ENCODE measurements at places on chromosomes 2 and 18.
A peak's percentile ranks its signal among the peaks of the same experiment; 100 is the strongest.

GRCh38 chr2:41950666-41950960, 97.2 kb upstream of the PKDCC start:
- no peak for DNase-seq

GRCh38 chr2:13821255-13821880, 811.1 kb upstream of the LRATD1 start:
- no peak for DNase-seq

GRCh38 chr2:197450465-197450864, 2.9 kb upstream of the COQ10B start:
- DNase-seq = no peak

GRCh38 chr2:134819334-134819733, 19.1 kb upstream of the ACMSD start:
- no peak for DNase-seq

DNA sequence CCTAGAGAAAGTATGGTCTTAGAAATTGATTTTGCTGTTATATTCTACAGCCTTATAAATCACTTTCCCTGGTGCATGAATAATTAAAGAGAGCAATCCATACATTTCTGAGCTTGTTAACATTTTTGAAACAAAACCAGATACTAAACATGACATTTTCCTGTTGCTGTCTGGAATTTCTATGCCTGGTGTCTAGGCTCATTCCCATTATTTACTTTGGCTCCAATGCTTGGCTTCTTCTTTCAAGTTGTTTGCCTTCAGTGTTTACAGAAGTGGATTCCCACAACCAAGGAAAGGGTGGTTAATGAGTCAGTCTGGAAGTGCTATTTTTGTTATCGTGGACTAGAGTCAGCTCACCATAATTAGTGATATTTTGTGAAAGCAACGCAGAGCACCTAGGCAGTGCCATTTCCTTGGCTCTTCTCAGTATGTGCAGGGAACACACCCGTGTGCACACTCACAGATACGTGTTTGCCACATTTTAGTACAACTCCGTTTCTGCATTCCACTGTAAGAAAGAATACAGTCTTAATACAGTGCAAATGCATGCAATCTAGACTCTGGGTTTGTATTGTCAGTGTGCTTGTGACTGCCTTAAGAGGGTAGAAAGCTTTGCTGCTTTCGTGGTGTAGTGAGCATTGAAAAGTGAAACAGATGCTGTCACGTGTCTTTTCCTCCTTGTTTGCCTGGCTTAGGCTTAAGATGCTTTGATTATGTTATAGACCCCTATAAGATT, 185.0 kb upstream of the RASGRP3 start:
- DNase-seq = peak; percentile 14

DNA sequence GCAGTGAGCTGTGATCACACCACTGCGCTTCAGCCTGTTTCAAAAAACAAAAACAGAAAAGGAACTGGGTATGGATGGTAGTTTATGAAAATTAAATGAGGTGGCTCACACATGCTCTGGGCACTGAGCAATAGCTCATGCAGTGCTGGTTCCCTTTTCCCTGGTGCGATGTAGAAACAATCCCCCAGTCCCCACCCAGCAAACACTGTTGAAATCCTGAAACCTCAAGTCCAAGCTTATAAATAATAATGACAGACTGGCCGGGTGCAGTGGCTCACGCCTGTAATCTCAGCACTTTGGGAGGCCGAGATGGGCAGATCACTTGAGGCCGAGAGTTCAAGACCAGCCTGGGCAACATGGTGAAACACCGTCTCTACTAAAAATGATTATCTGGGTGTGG, 55.4 kb upstream of the SMAD2 start:
- DNase-seq = no peak

GRCh38 chr2:133624551-133624950, 56.3 kb upstream of the NCKAP5 start:
- DNase-seq = no peak

- DNase-seq = no peak
Measured at GRCh38 chr2:1309507-1309906, 103.8 kb upstream of the TPO start.

DNA sequence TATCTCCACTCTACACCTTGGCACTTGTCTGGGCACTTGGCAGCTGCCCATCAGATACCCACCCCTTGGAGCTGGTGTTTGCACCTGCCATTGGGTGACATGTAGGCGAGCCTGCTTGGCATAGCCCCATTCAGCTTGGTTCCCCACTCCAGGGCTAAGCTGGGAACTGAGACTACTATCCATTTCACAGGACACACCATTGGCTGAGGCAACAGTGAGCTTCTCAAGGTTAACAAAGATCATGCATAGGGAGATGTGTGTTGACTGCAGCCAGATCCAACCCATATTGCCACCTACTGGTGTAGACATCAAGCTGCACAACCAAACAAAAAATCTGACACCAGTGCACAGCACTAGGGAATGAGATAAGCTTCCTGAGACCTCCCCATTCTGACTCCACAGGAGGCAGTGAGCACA, 1389.8 kb upstream of the TMEFF2 start:
- peak; percentile 21 for DNase-seq

GRCh38 chr18:23994361-23994902, 20.1 kb upstream of the TTC39C start:
- peak; percentile 76 for DNase-seq

- DNase-seq = no peak
Measured at GRCh38 chr2:71783215-71783614, 329.9 kb downstream of the DYSF start.

- no peak for DNase-seq
Measured at GRCh38 chr18:47873625-47874024, 56.8 kb downstream of the SMAD2 start.

DNA sequence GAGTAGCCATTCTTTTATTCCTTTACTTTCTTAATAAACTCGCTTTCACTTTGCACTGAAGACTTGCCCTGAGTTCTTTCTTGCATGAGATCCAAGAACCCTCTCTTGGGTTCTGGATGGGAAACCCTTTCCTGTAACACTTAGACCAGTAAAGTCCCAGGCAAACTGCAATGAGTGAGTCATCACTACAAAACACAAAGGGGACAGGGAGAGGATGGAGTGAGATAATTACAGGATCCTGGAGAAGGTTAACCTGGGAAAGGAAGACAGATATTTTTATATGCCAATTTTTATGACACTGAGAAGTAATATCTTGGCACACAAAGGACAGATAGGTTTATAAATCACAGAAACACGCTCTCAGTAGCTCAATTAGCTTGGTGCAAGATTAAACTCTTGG, 48.7 kb downstream of the EHD3 start:
- DNase-seq = no peak

GRCh38 chr2:211114826-211115455, 558.5 kb downstream of the CPS1 start:
- peak; percentile 93 for DNase-seq

- DNase-seq = no peak
Measured at GRCh38 chr2:43184339-43184895, 42.0 kb downstream of the ZFP36L2 start.

- DNase-seq = no peak
Measured at GRCh38 chr2:77005522-77005921, 516.7 kb downstream of the LRRTM4 start.

DNA sequence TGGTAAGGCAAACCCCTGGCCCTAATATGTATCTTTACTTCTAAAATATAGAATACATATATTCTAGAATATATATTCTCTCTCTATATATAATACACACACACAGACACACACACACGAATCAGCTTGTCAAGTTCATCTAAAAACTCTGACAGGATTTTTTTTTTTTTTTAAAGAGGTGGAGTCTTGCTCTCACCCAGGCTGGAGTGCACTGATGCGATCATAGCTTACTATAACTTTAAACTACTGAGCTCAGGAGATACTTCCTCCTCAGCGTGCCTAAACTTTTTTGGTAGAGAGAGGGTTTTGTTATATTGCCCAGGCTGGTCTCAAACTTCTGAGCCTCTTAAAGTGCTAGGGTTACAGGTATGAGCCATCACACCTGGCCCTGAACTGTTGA, 45.2 kb downstream of the DOK1 start:
- DNase-seq = no peak

DNA sequence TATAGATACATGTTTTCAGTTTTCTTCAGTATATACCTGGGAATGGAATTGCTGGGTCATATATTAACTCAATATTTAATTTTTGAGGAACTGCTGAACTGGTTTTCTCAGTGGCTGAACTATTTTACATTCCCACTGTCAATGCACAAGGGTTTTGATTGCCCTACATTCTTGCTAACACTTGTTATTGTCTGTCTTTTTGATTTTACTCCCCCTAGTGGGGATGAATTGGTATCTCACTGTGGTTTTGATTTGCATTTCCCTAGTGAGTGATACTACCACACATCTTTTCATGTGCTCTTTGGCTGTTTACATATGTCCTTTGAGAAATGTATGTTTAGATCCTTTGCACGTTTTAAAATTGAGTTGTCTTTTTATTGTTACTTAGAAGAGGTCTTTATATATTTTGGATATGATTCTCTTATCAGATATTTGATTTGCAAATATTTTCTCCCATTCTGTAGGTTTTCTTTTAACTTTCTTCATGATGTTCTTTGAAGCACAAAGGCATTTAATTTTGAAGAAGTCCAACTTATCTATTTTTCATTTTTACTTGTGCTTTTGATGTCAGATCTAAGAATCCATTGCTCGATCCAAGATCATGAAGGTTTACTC, 36.2 kb downstream of the ASB1 start:
- DNase-seq = peak; percentile 43

DNA sequence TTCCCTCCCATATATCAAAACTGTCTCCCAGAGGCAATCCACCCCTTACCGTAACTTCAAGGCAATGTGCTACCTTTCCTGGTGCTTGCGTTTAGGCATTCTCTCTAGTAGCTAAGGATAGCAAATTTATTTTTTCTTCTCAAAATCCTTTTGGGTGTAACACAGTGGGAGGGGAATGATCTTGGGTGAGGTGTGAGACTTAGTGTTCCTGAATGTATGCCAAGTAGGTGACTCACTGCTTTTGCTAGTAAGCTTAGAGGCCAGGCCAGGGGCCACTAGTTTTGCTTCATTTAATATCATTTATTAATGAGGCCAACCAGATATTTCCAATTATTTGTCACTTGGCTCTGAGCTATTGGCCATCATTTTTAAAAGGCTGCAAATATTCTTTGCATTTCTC, 135.5 kb downstream of the NAPG start:
- no peak for DNase-seq

DNA sequence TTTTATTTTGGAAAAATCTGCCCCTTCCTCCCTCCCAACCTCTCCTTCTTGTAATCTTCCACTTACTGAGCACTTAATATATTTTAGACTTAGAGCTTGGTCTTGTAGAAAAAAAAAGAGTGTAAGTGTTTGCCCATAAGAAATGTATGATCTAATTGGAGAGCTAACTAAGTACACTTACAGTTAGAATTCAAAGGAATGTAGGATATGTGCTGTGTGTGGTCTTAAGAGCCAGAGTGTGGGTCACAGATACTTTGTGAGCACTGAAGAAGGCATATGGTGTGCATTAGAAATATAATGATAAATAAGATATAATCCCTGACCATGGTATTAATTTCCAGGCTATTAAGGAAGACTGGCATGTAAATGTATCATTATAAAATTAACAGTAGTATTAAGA, 91.8 kb upstream of the ZNF521 start:
- DNase-seq = no peak

DNA sequence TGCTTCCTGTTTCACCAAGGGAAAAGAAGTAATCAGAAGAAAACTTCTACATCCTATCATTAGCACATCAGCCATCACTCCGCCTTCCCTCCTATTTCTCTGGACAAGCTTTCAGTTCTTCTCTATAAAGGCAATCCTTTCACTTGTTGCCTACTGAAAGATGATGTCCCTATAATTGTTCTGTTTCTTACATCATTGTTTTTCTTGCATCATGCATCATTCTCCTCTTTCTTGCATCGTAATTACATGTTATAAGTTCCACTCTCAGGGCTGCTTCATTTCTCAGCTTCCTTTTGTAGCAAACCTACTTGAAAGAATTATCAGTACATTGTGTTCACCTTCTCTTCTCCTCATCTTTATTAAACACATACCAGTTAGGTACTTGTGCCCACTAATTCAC, 7.2 kb downstream of the SLC30A6 start:
- no peak for DNase-seq

- no peak for DNase-seq
Measured at GRCh38 chr2:211730215-211730614, 808.4 kb downstream of the ERBB4 start.

GRCh38 chr2:100002059-100002458, 140.3 kb downstream of the AFF3 start:
- no peak for DNase-seq

DNA sequence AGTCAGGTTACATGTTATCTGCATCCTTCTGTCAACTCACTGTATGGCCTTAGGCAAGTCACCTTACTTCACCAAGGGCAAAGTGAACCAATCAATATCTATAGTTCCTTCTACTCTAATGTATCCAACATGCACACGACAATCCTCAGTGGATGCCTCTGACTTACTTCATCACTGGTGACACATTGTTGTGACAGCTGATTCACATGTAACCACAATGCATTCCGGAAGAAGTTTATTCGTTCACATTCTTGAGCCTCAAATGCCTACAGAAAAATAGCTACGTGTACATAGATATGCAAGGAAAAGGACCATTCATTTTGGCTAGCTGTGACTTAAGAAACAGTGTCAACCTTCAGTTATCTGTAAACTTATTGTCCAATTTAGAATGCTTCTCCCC, 26.3 kb upstream of the EPG5 start:
- no peak for DNase-seq

- no peak for DNase-seq
Measured at GRCh38 chr18:78518805-78519204, 460.8 kb upstream of the SALL3 start.

DNA sequence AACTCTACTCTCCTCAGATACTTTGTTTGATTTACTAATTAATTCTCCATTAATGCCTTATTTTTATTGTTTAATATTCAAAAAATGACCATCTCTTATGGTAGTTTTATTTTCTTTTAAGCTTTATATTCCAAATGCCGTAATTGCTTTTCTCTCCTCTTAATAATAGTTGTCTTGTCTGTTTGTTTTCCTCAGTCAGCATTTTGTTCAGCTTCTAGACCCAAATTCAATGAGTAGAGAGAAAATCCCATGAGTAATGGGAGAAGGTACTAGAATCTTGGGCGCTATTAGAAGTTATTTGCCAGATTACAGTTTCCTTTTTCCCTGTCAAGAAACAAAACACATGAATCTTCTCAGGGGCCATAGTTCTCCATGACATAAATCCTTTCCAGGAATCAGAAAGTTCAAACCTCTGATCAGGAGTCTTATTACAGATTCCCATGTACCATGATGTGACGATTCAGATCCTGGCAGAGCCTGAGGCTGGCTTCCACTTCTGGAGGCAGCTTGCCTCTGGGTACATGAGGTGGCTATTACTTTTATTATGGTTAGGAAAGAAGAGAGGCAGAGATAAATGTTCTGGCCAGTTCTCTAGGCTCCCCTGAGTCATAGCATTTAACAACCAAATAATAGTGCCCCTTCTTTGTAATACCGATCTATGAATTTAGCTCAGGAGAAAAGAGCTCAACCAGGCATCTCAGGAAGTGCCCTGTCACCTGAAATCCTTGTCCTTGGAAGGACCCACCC, 485.1 kb upstream of the SETBP1 start:
- DNase-seq = no peak
